ENCODE measurements at places on chromosomes 13 and 19.

DNA sequence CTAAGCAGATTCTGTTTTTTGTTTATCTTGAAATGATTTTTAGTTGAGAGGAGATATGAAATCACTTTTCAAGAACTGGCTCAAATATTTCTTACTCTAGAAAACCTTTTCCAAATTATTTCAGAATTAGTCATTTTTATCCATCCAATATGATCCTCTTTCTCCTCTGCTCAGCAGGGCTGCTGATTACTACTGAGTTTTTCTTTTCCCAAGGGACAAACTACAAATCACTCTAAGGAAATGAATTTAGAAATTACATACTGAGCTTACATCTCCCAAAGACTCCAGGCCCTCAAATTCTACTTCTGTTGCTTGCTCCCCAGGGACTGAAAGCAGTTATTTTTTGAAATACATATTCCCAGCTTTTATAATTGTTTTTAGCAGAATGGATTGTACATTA, 87.4 kb upstream of the UFM1 start:
- no peak for DNase-seq

DNA sequence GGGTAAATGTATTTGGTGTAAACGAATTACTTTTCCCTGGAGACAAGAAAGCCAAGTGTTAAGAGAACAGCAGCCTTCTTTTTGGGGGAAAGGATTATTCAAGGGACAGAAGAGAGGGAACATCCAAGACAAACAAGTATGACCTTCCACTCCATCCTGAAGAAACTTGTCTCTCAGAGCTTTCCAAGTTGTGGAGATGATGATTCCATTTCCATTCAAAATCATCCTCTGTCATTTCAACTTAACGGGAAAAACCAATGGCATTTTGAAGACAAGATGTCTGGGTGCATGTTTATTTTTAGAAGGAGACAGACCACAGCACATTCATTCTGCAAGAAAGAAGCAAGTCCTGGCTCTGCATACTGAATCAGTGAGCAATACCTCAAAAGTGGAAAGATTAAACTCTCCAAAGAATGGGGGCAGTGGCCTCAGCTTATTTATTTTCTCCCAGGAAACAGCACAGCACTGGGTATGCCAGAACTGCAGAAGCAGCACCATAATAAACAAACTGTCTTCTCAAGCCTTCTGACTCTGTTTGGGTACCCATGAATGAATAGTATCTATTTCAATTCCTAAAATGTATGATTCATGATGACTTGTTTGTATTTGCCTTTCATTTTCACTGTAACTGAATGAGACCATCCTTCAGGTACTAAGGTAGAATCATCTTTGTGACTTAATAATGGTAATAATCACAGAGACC, 541.0 kb downstream of the RFC3 start:
- no peak for DNase-seq

DNA sequence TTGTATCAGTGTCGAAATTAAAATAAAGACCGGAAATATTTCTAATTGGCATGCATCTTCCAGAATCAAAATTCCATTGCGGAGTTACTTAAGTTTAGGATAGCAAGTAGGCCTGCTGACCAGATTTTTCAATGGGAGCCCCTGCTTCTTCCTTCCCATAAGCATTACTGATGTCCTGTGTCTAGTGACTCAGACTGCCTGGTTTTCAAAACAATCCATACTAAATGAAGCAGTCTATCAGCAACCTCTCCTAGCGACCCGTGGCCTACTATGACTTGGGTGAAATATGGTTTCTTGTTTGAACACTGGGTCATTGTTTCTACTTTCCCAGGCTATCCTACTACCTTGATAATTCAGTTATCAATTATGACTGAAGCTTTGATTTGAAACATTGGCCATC, 571.6 kb downstream of the TBC1D4 start:
- no peak for DNase-seq

GRCh38 chr13:102289606-102290005, 112.2 kb downstream of the FGF14 start:
- no peak for DNase-seq
